DMS79 (cell line): ENCODE measurements at places on chromosomes 16 and 17.

DNA sequence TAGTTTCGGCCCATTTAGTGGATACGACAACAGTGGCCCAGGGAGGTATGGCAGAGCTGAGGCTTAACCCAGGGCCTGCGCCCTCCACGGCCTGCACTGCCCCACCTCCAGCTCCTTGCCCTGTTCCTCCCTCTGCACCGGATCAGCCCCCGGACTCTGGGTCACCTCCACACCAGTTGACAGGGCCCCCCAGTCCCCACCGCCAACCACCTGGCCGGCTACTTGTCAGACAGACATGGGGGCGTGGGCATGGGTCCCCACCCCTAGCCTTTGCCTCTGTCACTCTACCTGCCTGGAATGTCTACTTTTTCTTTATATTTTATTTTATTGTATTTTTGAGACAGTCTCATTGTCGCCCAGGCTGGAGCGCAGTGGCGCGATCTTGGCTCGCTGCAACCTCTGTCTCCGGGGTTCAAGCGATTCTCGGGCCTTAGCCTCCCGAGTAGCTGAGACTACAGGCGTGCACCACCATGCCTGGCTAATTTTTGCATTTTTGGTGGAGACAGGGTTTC, 3.0 kb upstream of the ACTG1 start:
- no peak for DNase-seq

- DNase-seq: no peak
Observed at GRCh38 chr17:9226794-9227135, 205.5 kb downstream of the NTN1 start.

DNA sequence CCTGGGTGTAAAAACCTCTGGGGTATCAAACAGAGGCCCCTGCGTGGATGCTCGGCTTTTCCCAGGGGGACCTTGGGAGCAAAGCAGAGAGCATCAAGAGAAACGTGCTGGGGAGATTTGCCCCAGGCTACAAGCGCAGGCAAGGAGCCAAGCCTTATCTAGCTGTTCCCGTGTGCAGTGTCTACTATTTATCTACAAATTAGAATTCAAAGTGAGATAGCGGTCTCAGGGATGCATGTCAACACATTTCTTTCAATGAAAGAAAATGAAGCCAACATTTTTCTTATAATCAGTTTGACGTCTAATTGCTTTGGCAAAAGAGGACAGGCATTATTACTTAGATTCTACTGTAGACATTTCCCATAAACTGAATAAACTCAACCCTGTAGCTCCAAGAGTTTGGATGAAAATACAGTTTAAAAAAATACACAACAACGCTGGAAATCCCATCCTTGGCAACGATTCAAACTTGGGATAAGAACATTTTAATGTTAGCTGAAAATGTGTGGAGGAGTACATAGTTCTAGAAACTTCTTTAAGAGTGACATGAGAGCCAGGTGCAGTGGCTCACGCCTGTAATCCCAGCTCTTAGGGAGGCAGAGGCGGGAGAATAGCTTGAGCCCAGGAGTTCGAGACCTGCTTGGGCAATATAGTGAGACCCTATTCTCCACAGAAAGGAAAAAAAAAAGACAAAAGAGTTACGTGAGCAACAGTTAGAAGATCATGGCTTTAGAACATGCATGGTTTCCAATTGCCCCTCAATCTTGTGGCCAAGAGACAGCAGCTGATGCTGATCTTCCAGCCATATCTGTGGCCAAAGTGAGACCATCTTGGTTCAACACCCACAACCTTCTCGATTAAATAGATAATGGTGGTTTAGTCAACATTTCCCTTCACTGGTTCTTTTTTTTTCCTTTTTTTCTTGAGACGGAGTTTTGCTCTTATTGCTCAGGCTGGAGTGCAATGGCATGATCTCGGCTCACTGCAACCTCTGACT, 7.2 kb downstream of the SPNS3 start:
- DNase-seq: peak; percentile 10

DNA sequence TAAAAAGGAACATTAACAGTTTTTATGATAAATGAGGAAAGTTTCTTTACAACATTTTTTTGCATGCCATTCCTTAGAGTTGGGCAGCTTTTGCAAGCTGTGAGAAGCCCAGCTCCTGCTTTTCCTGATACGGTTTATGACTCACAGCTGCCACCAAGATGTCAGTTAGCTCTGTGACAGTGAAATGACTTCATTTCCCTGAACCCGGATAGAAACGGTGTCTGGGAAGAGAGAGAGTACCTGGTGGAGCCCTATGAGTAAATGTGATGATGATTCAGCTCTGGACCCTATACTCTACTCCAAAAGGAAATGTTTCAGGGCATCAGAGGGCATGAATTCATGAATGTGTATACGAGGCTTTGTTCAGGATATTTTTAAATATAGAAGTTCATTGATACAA, 366.3 kb upstream of the HSBP1 start:
- no peak for DNase-seq

GRCh38 chr17:2883544-2884213, 87.4 kb downstream of the RAP1GAP2 start:
- peak; percentile 46 for DNase-seq

- DNase-seq: no peak
Observed at GRCh38 chr16:87278191-87279093, 38.8 kb downstream of the C16orf95 start.

- no peak for DNase-seq
Observed at GRCh38 chr17:17518014-17518413, 21.8 kb upstream of the RASD1 start.

GRCh38 chr17:70988622-70989021, 819.3 kb downstream of the KCNJ2 start:
- no peak for DNase-seq

GRCh38 chr16:56923481-56924091, 8.4 kb upstream of the HERPUD1 start:
- DNase-seq: no peak

DNA sequence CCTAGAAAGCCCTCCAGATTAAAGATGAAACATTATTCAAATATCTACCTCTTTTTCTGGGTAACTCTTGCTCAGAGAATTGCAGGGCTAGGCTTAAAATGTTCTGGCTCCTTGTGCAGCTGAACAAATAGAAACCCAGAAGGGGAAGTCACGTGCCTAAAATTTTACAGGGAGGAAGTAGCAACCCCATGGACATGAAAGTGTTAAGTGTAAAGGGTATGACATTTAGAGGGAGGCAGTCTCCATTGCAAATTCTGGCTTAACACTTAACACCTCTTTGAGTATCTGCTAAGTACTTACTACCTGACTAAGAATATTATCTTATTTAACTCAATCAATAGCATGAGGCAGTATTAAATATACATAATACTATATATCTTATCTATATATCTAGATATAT, 376.1 kb upstream of the ERCC4 start:
- DNase-seq: no peak

DNA sequence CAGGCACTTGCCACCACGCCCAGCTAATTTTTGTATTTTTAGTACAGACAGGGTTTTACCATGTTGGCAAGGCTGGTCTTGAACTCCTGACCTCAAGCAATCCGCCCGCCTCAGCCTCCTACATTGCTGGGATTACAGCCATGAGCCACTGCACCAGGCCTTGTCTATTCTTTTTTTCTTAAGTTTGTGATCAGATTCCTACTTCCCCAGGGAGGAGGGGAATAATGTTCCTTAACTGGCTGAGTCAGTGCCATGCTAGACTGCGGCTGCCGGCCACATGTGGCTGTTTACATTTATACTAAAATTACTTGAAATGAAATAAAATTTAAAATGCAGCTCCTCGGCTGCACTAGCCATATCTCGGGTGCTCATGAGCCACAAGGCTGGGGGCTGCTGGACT, 27.8 kb upstream of the USP36 start:
- no peak for DNase-seq

DNA sequence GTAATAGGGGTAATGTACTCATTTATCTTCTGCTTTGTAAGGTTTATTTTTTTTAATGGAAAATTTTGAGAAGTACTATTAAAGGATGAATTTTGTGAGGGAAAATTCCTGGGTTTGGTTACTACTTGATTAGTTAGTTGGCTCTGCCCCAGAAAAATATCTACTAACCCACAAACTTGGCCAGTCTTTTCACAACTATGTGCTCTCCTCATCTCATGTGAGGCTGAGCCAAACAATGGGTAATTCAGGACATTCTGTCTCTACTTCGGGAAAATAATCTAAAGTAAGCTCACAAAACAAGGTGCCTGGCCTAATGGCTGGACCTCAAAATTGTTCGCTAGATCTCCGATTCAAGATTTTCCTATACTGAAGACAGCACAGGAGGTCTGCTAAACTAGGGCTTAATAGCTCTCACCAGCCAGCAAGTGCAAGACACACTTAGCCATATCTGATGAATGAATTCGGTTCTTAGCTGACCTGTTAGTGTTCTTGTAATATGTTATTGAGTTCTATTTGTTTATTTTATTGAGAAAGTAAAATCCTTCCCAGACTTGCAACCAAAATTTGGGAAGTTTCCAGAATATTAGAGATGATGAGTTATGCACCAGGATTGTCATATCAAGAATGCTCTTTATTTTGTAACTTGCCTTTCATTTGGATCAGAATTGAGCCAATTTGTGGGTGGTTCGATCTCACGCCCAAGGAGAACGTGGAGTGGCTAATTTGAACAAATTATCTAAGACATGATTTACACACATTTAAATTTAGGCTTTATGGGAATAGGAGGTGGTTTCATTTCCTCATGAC, 5.7 kb downstream of the KCNJ16 start:
- no peak for DNase-seq

DNA sequence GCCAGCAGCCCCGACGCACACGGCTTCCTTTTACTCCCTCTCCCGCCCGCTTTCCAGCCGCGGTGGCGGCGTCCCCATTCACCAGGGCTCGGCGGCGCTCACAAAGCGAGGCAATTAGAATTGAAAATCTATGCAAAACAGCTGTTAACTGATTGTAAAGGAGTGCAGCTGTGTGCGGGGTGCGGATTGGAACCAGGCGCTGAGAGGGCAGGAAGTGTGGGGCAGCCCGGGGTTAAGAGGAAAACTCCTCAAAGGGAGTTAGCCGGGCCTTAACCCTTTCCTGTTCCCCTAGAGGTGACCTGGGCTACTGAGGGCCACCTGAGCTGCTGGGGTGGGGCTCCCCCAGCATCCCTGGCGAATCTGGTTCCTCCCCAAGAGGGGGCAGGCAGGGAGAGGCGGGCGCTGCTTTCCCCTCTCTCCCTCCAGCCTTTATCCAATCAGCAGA, 5.8 kb upstream of the GSE1 start:
- DNase-seq: no peak

- DNase-seq: no peak
Observed at GRCh38 chr16:2835638-2836493, 5.8 kb downstream of the ZG16B start.

GRCh38 chr16:70657956-70658355, 11.6 kb downstream of the IL34 start:
- DNase-seq: no peak

DNA sequence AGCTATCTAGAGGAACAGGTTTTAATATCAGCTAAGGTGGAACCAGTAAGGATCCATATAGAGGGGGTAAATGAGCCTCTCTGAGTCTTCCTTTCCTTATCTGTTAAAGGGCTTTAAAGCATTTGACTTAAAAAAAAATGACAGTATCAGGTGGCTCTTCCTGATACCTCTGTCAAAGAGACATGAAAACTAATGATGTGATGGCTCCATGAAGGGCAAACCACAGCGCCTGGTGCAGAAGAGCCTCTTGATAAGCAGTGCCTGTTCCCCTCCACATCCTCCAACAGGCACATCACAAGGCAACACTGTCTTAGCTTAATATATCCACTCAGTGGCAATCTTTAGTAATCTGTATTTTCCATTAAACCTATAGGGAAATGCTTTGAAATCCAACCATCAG, 68.9 kb downstream of the USP31 start:
- DNase-seq: no peak

DNA sequence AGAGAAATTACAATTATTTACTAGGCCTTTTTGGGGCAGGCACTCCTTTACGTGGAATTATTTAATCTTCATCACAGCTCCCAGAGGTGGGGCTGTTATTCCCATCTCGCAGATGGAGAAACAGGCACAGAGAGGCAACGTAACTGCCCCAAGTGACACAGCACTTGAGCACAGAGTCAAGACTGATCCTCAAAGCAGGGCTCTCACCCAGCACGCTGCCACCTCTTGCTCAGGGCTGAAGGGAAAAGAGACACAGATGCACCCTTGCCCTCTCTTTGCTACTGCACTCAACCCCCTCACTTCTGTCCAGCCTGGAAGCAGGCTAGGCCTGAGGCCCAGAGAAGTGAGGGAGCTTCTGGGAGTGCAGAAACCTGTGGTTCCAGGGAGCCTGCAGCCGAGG, 4.4 kb downstream of the ADAM11 start:
- DNase-seq: no peak

GRCh38 chr16:85574672-85575475, 38.2 kb upstream of the GSE1 start:
- no peak for DNase-seq
